ENCODE measurements at places on chromosomes 7 and 10.

DNA sequence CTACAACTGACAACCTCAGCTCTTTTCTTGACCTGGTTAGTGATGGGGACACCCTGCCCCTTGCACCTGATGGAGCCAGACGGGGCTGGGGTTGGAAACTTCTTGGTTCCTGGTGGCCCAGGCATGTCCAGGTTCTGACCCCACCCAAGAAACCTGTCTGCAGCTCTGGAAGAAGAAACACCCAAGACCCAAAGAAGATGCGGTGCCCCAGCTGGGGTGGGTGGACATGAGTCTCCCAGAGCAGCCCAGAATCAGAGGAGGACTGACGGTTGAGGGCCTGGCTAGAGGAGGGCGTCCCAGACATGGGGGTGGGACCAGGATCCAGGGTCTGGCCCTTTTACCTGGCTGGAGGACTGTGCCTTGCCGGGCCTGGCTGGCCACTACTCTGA lies 202.4 kb downstream of the GLRX3 start:
- DNase-seq: no peak

- no peak for DNase-seq
These were observed 91.1 kb upstream of the ARHGAP21 start for GRCh38 chr10:24814568-24815313.

DNA sequence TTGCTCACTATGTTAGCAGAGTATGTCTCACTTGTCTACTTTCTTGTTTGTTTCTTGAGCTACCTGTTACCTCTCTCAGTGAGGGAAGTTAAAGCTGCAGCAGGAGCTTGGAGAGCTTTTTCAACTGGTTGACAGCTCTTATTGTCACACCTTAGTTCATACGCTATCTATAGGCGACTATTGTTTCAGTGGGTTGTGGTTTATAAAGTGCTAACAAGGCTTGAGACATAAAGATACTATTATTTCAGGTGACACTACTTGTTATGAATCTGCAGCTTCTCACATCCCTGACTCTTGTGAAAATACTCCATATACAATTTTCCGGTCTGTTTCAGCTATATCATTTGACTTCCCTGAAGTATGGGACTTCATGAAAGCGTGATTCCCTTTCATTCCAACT lies 167.4 kb downstream of the CSTF2T start:
- DNase-seq: no peak

DNA sequence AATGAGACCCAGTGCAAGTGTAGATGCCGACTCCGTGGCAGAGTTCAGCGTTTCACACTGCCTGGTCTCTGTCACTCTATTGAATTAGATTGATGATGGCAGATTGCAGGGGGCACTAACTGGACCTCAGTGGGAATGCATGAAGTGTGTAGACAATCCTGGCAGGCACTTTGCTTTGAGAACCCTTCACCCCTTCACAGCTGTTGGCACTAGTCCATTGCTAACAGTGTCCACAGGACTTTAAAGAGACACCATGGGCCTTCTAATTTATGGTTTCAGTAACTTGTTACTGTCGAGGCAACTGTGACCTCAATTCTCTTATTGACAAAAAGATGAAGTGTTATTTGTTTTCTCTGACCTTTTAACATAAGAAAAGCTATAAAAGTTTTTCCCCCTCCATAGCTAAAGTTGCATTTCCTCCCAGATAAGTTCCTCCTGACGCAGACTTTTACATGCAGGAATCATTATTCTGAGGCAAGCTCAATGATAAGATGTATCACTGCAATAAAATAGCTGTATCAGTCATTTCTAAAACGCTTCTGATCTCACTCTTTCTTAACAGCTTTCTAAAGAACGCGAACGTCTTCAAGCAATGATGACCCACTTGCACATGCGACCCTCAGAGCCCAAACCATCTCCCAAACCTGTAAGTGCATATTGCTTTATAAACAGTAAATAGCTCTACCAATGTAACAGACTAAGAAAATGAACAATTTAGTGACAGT lies 238.9 kb downstream of the FOXP2 start:
- DNase-seq: no peak

DNA sequence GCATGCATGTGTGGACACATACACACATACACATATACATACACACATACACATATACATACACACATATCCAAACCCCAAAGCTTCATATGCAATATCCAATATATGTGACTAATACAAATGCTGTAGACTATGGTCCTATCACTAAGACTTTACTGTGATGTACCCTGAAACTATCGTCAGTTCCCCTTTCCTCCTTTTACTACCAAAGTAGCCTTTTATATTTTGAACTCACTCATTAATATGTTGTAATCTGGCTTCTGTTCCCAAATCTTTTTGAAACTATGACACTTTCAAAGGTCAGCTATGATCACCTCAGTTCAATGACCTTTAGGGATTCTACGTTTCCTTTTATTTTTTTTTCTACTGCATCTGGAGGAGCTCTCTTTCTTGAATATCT lies 64.8 kb upstream of the TFEC start:
- no peak for DNase-seq

GRCh38 chr10:31135171-31135570 lies 103.5 kb upstream of the ZNF438 start:
- DNase-seq: no peak

GRCh38 chr10:77563638-77564270 lies 73.9 kb downstream of the KCNMA1 start:
- no peak for DNase-seq

- no peak for DNase-seq
These were observed 9.4 kb upstream of the NRG3 start for GRCh38 chr10:81865581-81865980.

- DNase-seq: no peak
These were observed 43.1 kb upstream of the CASD1 start for GRCh38 chr7:94466516-94466915.

GRCh38 chr10:120950051-120950561 lies 98.9 kb downstream of the WDR11 start:
- no peak for DNase-seq

DNA sequence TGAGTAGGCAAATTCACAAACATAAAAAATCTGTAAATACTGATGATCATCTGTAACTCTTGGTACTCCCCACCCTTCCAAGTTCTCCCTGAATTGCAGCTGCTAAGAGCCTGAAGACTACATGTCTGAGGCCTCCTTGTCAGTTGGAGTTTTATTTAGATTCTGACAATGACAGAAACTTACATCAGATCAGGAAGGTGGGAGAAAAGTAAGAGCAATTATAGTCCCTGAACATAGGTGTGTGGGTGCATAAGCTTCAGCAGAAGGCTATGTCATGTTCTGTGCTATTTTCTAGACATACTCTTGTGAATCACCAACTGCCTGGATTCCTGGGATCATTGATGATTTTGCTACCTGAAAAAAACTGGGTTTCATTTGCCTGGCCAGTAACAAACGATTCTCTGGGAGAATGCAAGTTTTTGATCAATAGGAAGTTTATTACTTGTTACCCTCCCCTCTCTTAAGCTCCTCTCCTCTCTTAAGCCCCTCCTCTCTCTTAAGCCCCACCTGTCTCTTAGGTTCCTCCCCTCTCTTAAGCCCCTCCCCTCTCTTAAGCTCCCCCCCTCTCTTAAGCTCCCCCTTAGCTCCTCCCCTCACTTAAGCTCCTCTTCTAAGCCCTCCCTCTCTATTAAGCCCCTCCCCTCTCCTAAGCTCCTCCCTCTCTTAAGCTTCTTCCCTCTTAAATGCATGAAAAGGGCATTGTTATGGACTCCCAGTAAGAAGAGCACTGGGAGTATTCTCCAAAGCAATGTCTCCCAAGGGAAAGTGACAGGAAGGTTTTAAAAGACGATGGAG lies 1183.4 kb upstream of the AUTS2 start:
- no peak for DNase-seq

DNA sequence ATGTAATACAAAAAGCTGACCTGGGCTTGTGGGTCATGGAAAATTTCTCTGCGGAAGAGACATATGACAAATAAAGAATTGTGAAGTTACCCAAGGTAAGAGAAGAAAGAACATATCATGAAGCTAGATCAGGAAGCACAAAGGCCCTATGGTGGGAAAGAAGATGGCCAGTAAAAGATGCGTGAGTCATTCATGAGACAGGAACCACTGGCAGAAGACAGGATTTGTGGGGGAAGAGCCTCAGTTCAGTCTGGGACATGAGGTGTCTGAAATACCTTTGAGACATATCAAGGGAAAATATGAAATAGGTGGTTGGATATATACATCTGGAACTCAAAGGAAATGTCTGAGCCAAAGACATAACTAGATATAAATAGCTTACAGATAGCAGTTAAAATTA lies 27.7 kb upstream of the AMPH start:
- DNase-seq: no peak

DNA sequence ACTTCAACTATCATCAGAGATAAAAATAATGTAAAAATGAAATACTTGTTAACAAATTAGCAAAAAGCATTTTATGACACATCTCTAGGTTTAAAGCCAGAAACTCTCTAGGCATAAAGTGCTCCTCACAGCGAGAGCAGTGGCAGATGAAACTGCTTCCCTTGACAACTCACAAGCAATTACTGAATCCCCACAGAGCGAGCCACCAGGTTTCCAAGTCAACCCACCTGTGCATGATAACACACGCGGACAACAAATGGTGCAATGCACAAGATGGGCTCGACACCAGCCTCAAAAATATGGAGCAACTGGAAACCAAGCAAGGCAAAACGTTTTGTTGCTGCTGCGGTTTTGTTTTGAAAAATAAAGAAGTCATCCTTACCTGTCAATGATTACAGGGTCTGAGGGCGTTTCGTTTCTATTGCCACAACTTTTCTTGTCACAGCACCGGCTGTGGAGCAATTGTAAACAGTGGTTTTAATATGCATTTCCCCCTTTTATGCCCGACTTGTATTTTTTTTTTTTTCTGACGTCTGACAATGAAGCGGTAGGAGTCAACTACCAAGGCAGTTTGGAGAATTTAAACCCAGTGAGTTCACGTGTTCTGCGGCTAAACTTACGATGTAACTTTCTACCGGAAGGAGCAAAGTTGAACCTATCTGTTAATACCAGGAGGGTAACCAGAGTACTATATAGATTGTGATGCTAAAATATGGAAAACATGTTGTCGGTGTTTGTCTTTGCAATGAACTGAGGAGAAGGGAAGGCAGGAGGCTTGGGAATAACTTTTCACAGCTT lies 7.0 kb downstream of the EBF3 start:
- no peak for DNase-seq

- DNase-seq: no peak
These were observed 99.2 kb downstream of the ARID5B start for GRCh38 chr10:62000726-62001125.
